NCI-H1048 (cell line): ENCODE measurements at places on chromosomes 3 and 15.

DNA sequence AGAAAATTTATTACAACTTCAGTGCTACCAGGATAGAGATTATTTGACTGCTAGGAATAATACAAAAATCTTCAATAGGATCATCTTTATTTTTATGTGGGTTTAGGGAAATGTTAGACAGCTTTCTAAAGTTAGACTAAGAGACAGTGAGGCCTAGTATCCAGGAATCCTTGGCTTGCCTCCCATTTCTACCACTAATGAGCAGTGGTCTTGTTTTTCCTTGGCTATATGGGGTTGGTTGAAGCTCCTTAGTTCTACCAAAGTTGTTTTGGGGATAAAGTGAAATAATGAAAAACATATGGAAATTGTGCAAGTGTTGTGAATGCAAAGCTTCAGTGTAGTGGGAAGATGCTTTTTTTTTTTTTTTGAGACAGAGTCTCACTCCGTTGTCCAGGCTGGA, 16.8 kb downstream of the AP4E1 start:
- DNase-seq = no peak

DNA sequence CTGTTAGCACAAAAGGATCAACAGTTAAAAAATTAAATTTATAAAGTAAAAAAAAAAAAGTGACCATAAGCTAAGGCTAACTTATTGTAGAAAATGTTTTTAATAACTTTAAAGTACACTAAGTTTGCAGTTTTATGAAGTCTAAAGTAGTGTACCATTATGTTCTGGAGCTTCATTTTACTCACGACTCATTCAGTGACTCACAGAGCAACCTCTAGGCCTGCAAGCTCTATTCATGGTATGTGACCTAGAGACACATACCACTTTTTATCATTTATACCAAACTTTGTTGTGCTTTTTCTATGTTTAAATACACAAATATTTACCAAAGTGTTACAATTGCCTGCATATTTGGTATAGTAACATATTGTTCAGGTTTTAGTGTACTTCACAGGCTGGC, 1552.3 kb downstream of the OTOL1 start:
- no peak for DNase-seq

DNA sequence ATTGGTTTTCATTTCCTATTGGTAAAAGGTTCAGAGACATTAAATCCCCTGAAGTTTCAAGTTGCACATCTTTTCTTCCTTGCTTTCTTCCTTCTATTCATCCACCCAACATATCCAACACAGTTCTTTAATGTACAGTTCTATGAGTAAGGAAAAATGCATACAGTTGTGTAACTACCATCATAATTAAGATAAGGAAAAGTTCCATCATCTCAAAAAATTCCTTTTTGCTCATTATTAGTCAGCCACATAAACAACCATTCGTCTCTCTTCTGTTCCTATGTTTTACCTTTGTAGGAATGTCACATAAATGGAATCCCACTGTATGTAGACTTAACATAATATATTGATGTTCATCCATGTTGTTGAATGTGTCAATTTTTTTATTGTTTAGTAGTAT, 211.1 kb upstream of the ADAMTS9 start:
- DNase-seq = no peak

GRCh38 chr3:192481638-192482037, 245.7 kb downstream of the FGF12 start:
- DNase-seq = no peak

GRCh38 chr3:179929091-179929529, 107.6 kb downstream of the PEX5L start:
- DNase-seq = peak; percentile 36

DNA sequence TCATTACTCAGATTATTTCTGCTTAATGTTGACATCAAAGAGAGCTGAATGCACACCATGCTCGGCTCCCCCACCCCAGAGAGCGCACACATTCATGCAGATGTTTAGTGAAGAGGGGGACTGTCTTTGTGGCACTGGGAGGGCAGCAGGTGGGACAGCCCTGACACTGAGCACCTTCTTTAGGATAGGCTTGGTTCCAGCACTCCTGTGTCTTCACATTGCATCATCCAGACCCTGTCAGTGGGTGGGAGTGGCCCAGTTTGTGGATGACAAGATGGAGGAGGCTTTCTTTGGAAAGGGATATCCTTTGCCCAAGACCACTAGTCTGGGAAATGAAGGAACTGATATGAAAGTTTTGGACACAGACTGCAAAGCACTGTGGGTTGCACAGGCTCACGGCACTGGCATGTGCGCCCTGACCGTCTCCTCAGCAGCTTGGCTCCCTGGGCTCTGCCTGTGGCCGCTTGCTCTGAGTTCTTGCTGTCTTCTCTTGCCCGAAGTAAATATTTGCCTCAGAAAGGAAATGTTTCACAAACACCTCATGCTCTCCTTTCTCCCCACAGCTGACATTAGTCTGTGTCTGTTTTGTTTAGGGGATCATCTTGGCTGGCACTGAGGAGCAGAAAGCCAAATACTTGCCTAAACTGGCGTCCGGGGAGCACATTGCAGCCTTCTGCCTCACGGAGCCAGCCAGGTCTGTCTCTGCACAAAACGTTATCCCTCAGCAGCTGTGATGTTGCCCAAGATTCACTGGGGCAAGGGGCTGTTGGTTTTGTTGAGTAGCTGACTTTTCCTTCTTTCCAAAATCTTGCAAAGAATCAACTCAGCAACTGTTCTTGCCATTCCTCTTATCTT, 16.6 kb downstream of the ACAD9 start:
- no peak for DNase-seq

GRCh38 chr3:184549796-184550577, 11.6 kb upstream of the EPHB3 start:
- no peak for DNase-seq
